ENCODE measurements at places on chromosomes 12 and 14.

DNA sequence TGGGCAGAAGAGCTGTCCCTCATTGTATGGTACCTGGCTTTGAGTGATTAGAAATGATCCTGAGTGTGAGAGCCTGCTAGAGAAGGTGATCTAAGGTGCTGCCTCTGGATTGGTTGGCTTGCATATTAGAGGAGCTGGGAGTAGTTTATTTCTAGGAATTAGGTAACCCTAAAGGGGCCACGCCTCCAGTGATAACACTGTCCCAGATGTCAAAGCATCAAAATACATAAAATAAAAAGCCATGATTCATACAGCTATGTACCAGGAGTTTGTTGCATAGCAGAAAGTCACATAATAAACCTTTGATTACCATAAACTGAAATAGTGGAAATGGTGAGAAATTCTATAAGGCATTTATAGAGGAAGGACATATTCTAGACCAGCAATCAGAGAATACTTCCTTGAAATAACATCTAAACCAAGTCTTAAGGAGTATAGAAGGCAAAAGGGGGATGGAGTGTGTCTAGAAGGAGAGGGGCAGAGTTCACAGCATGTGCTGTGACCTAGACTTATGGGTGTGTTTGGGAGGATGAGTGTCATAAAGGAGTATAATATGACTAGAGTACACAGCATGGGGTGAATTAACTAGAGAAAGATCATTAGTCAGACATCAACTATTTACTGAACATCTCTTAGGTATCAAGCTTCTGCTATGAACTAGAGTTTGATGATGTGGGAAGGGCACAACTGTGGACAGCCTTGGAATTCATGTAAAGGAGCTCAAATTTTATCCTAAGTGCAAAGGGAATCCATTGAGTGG is 686.4 kb downstream of the GALC start:
- DNase-seq = no peak

DNA sequence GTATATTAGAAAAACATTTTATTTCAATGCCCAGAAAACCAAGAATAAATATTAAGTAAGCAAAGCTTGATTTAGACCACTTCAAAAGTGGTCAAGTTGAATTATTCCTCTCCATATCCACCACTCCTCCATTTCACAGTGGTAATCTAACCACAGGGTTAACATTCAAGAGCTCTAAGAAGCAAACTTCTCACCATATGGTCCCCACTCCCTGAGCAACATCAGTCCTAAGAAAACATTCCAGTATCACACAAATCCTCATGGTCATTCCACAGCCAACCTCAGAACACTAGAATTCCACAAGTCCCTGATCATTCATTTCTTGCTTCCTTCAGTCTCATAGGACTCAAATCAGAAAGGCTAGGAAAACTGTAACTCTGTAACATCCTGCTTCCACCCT is 47.9 kb downstream of the ST8SIA1 start:
- no peak for DNase-seq

- peak; percentile 83 for DNase-seq
Measured at GRCh38 chr14:20632831-20633691, 8.4 kb downstream of the OR6S1 start.

GRCh38 chr12:64473176-64473575 is 21.3 kb downstream of the TBK1 start:
- no peak for DNase-seq

- DNase-seq = no peak
Measured at GRCh38 chr14:89630101-89630829, 213.2 kb upstream of the FOXN3 start.

DNA sequence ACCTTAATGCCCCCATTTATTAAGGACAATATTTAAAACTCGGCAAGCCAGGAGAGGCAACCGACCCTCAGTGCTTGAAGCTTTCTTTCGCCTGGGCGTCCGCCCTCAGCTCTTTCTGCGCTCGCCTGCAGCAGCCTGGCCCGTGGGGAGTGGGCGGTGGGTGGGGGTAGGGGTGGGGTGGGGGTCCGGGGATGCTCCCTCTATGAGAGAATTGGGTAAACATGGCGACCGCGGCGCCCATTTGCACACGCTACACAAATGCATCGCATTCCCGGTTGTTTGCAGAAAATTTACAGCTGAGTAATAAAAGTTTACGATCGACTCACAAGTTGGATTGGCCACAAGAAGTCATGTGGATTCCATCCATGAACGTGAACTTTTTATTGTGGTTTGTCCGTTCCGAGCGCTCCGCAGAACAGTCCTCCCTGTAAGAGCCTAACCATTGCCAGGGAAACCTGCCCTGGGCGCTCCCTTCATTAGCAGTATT is 7.7 kb downstream of the HOXC8 start:
- peak; percentile 72 for DNase-seq

DNA sequence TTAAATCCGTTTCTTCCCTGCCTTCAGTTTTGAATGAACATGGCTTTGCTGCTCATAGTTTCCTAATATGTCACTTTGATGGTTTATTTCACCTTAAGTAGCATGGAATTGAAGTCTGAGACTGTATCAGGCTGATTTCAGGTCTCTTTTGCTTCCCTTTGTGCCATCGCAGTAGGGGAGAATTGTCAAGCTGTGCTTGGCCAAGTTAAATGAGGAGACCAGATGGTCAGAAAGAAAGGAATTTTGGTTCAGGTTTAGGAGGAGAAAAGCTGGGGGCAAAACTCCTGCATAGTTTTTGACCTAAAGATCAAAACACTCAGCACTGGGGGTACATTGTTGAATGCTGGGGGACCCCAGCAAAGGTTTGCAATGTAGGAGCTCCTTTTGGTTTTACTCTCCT is 398.4 kb downstream of the NUAK1 start:
- no peak for DNase-seq

DNA sequence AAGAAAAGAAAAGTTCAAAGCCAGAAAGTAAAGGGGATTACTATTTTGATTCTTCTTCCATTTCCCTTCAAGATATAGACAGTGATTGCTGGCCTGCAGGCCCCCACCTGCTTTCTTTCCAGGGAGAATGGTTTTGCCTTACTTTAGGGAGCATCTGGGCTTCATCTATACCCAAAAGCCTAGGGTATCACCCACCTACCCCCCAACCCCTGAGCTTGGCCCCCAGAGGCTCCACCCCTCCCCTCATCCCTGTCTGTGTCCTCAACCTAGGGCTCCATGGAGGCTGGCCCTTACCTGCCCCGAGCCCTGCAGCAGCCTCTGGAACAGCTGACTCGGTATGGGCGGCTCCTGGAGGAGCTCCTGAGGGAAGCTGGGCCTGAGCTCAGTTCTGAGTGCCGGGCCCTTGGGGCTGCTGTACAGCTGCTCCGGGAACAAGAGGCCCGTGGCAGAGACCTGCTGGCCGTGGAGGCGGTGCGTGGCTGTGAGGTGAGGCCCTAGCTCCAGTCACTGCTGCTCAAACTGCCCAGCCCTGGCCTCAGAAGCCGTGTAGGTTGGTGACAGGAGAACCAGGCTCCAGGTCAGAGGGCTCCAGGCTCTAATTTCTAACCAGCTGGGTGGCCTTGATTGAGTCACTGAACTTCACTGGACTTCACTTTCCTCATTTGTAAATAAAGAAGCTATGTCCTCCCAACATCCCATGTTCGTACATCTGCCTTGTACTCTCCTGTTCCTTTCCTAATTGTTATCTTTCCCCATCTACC is 13.6 kb downstream of the ARHGEF40 start:
- no peak for DNase-seq

DNA sequence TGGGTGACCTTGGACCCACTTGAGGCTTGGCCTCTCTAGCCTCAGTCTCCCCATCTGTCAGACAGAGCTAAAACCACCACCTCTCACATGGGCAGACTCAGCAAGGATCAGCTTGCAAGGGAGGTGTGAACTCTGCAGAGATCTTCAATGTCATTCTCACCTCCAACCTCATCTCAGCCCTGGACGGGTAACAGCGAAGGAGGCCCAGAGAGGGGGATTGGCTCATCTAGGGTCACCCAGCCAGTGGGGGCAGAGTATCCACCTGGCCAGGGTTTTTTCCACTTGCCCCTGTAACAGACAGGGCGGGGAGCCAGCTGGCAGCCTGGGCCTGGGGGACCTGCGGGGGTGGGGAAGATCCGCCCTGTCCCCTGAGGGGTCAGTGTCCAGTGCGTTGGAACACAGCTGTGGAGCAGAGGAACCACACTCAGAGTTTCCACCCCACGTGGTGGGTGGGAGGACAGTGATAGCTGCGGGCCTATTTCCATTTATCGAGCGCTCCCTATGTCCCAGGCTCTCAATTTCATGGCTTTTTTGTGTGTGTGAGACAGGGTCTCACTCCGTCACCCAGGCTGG is 27.4 kb downstream of the DTX1 start:
- no peak for DNase-seq

DNA sequence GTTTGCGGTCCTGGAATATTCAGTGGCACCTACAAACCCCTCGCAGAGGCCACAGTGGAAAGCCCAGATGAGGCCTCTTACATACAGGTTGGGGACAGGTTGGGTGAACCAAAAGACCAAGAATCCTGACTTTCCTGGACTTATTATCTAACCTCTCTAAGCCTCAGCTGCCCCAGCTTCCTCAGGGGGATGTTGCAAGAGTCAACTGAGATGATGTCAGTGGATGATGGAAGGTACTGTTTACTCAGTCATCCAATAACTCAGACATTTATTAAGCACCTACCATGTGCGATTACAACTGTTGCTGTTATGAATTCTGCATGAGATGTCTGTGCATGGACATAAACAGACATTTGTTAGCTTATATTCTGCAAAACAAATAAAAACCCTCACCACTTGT is 72.8 kb downstream of the RFX4 start:
- DNase-seq = no peak

GRCh38 chr12:30643366-30643765 is 52.3 kb downstream of the IPO8 start:
- no peak for DNase-seq

GRCh38 chr12:66188584-66189485 is at the start of gene IRAK3:
Gene IRAK3, plus strand, starts transcription at chr12:66189214. Its CDS starts 86 bp downstream, at chr12:66189300.
- peak; percentile 34 for DNase-seq

DNA sequence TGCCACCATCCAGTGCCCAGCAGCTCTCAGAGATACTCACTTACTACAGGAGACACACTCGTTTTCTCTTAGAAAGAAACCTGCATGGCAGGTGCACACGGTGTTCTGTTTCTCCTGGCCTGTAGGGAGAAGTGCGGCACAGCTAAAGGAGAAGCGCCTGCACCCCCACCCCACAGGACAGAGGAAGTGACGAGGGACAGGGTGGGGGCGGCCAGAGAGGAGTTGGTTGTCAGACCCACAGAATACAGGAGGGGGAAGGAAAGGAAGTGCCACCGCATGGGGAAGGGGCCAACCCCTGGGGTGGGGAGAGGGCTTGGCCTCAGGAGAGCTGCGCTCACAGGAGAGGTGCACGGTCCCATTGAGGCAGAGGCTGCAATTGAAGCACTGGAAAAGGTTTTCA is 8.8 kb downstream of the TNFRSF1A start:
- DNase-seq = no peak

- no peak for DNase-seq
Measured at GRCh38 chr14:90368946-90369721, 27.7 kb upstream of the CALM1 start.

DNA sequence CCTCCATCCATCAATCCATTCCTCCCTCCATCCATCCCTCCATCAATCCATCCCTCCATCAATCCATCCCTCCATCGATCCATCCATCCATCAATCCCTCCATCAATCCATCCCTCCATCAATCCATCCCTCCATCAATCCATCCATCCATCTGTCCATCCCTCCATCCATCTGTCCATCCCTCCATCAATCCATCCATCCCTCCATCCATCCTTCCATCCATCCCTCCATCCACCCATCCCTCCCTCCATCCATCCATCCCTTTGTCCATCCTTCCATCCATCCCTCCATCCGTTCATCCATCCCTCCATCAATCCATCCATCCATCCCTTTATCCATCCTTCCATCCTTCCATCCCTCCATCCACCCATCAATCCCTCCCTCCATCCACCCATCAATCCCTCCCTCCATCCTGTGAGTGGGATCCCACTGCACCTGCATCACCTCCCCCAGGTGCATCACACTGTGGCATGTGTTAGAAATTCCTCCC is 338.1 kb upstream of the SFSWAP start:
- no peak for DNase-seq

- DNase-seq = no peak
Measured at GRCh38 chr14:102029956-102030355, 56.9 kb downstream of the HSP90AA1 start.

DNA sequence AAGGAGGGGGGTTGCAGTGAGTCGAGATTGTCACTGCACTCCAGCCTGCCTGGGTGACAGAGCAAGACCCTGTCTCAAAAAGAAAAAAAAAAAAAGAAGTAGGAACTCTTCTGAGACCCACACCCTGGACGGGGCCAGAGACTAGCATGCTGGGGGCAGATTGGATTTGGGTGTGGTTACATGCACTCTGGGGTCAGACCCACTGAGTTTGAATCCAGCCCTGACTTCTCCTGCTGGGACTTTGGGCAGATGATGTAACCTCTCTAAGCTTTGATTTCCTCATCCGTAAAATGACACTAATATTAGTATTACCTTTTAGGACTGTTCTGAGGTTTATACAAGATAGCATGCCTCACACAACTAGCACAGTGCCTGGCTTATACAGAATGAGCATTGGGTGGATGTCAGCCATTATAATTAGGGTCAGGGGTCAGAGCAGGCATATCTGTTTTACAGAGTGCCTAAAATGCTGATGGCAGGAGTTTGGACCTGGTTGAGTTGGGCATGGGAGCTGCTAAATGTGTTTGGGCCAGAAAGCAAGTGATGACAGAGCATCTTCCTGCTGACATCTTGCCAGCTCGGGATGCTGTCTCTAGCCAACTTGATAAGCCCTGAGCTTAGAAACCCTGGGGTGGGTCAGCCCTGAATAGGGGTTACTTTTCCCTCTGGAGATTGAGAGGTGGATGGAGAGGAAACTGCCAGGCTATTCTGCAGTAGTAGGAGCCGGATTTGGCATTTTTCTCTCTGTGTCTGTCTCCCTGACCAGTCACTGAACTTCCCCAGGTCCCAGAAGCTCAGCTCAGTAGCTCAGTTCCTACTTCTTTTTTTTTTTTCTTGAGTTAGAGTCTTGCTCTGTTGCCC is 15.5 kb downstream of the TPCN1 start:
- DNase-seq = no peak

DNA sequence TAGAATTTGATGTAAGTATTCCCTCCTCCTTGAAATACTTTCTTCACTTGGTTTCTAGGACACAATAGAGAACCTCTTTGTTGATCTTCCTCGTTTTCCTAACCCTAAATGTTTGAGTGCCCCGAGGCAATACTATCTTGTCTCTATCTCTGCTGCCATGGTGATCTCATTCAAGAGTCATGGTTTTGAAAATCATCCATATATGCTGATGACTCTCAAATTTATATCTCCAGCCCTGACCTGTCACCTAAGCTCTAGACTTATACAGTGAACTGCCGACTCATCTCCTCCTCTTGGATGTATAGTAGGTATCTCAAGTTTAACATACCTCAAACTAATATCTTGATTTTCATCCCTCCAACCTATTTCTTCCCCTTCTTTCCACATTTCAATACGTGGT is 71.4 kb downstream of the RIC8B start:
- DNase-seq = no peak

GRCh38 chr12:132449565-132450417 is 40.2 kb upstream of the FBRSL1 start:
- DNase-seq = no peak
